ENCODE measurements at places on chromosomes 3 and 15.

DNA sequence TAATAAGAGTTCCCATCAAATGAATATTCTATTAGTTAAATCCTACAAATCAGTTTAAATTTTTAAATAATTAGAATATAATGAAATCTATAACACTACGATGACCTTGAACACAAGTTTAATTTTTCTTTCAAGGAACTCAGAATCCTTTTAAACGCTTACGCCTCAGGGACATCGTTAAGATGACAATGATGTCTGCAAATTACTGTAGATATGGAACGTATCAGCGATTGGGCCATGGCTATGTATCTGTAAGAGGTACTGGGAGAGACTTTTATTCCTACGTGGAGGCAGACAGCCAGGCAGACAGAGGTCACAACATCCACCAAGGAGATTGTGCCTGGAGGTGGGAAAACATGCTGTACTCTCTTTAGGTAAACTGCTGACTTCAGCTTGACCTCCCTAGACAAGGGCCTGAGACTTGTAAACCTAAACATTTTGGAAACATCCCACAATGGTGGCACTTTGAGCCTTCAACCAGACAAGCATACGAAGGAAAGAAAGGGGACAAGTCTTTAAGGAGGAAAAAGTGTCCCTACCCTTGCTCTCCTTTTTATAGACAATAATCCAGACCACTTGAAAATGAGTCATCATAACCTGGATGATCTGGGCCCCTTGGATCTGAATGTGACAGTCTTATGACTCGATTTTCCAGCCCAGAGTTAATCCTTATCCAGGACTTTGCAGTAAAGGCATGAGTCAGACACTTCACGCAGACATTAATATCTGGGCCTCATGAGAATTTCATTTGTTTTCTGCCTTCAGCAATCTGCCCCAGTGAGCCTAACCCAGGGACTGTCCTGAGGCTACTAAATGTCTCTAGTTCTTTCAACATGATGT is 6.8 kb upstream of the LDHAL6B start:
- no peak for DNase-seq

DNA sequence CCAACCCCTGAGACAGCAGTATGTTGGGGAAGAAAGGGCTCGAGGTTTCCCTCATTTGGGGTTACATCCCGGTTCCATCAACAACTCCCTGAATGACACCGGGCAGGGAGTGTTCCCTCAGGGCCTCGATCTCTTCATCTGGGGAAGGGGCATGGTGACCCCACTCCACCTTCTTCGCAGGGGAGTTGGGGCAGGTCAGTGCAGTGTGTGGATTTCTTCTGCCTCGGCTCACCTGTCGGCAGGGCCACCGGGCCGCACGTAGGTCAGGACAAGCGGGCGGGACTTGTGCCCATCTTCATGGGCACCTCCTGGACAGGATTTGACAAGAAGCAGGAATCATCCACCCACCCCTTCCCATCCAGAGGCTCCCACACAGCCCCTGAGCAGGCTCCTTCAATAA is 17.4 kb downstream of the GRIP2 start:
- no peak for DNase-seq

DNA sequence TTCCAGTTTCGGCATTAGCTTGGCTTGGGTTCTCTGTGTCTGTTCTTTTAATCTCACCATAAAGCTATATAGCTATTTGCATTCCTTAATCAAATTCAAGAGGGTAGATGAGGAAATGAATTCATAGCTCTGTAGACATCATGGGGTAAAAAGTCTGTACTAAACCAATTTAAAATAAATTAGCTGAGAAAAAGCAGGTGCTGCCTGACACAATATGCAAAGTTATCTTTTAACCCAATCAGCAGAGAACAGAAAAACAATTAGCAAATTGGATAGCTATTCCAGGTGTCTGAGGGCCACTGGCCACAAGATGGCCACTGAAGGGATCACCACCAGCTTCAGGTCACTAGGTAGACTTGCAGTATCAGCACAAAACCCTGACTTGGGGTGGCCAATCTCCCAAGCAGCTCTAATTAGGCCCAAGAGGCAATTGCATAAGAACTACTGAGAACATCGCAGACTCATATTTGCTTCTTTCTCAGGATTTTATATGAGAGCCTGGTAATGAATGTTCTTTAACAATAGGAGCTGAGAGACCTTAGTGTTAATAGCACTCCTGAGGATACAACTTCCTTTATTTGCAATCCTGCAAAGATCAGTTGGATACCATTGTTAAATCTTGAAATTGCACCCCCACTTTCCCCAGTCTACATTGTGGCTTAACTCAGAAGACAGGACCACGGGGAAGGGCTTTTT is 494.3 kb downstream of the PDCD6IP start:
- DNase-seq, result no peak

DNA sequence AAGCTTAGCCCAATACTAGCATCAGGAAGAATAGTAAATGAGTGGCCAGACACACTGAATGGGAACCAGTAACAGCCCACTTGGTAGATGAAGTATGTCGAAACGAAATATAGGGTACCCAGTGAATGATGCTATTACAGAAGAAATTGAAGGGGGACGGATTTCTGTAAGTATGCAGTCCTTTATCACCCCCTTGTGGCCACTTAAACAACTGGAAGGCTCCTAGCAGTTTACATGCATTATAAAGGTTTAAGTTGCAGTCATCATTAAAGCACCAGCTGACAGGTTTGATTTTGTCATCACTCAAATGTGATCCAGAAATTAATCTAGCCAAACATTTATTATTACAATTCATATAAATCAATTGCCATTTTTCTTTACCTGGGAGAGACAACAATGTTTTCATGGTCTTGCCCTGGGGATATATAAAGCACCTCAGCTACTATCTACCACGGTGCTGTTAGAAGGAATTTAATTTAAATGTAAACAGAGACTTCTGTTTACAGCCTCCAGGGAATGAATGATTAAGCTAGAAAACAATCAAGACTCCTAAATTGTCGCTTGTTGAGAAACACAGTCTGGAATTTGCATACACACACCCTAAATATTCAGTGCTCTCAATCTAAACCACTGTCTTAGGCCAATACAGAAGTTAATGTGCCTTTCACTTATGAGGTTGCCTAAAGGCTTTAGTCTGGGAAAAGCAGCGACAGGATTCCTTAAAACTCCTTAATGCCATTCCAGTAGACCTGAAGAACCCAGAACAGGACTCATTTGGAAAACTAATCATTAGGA is 7.8 kb downstream of the EIF1B start:
- DNase-seq, result no peak

DNA sequence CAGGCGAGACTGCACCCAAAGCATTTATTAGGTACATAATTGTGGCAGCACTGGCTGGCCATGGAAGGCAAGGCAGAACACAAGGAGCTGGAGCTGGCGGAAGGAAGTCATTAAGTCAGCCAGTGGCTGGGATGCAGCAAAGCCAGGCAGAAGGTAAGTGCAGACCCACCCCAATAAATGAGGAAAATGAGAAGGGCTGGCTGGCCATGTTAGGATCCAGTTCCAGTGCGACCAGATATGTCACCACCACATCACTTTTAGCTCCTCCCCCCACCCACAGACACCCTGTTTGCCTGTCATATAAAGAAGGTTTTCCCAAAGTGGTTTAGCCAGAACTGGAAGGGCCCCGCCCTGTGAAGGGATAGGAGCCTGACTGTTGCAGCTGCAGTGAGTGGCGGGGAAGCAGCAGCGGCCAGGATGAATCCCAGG is at the start of gene FURIN:
Gene FURIN (plus strand): TSS at position 328 of the 429 bp plus-strand sequence. CDS start 7,153 bp downstream, outside the sequence.
- DNase-seq, result no peak

GRCh38 chr3:110749006-110749405 is 322.6 kb upstream of the NECTIN3 start:
- DNase-seq, result no peak

- DNase-seq, result no peak
Measured at GRCh38 chr3:47318916-47319315, 36.2 kb downstream of the KLHL18 start.

DNA sequence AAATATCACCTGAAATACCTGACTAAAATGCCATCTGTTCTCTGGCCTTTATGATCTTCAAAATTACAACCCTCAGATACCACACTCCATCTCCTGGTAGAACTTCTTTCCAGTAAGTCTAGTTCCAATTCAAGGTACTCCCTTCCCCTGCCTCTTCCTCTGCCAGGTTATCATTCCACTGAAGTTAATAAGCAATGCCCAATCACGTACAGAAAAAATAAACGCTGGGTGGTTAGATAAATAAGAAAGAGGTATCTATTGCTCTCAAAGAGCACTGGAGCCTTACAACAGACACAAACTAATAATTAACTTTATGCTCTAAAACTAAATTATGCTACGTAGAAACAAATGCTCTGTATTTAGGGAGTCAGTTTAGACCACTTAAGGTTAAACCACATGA is 112.5 kb downstream of the MYO9A start:
- no peak for DNase-seq

DNA sequence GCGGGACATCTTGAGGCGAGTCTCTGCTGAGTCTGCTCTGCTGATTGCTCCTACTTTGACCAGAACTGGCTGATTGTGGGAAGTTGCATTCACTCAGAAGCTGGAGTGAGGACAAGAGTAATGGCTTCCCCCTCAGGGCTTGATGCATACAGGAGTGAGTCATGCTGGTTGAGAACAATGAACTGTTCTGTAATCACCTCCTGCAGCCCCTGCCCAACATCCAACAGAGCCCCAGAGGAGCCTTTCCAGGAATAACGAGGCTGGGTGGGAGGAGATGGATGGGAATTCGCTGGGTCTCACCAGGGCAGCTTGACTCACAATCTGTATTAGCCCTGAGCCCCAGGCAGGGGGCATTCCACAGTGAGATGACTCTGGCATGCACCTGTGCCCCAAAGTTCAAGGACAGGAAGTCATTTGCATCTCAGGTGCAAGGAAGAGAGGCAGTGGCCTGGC is 85.0 kb downstream of the RAB11A start:
- no peak for DNase-seq

GRCh38 chr15:28116521-28117431 is 17.7 kb upstream of the OCA2 start:
- DNase-seq, result no peak

DNA sequence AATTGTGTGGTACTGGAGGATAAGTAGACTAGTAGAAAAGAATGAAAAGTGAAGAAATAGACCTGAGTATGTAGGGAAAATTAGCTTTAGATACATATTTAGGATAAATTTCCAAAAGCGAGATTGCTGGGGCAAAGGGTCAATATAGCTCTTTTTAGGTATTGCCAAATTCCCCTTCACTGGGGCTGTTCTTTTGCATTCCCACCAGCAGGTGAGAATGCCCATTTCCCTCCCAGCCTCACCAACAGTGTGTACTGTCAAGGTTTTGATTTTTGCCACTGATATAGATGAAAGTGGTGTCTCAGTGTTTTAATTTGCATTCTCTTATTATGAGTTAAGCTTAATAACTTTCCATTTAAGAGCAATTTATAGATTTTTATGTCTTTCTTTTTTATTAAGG is 35.7 kb upstream of the BHLHE40 start:
- DNase-seq, result no peak

GRCh38 chr3:46061108-46061720 is 33.9 kb upstream of the XCR1 start:
- DNase-seq, result no peak

- no peak for DNase-seq
Measured at GRCh38 chr15:98085003-98085639, 124.6 kb downstream of the ARRDC4 start.

DNA sequence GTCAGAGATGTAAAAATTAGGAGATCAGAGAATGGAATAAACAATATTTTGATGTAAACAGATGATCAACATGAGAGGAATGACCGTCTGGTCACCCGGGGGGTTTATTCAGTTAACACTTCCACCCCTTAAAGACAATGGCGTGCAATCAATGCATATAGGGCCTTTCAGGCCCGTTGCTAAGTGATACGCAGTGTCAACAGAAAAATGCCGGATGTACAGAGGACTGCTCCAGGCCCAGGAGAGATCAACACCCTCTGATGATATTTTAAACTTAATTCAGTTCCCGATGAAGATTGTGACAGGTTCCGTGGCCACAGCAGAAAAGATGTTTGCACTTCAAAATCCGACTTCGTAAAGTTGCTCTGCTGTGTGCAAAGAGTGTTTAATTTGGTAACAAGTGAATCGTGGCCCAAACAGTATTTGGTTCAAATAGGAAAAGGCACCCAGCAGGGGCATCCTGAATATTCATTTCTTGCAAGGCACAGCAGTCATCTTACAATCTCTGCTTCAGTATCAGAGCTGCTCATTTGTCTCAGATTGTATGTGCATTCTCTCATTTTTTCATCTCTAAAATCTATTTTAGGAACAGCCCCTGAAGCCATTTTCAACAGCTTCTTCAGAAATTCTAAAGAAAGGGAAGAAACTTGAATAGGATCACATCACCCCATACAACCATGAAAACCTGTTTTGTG is 72.6 kb downstream of the FOXB1 start:
- DNase-seq, result no peak

- no peak for DNase-seq
Measured at GRCh38 chr3:182490596-182491491, 302.5 kb upstream of the ATP11B start.

DNA sequence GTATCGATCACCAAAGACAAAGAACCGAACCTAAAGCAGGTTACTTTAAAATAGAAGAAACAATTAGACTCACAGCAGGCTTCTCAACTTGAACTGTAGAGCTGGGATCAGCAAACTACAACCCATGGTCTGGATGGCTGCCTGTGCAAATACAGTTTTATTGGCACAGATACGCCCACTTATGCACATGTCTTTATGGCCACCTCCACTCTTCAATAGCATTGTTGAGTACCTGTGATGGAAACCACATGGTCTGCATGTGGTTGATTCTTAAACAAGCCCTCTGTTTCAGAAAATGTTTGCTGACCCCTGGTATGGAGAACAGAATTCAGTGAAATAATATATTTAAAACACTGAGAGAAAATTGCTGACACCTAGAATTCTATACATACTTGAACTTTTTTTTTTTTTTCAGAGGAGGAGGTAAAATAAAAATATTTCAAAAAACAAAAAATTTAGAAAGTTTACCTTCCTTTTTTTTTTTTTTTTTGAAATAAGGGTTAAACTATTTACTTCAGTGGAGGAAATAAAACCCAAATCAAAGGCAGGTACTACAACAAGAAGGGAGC is 263.8 kb upstream of the ATP10A start:
- DNase-seq, result no peak

DNA sequence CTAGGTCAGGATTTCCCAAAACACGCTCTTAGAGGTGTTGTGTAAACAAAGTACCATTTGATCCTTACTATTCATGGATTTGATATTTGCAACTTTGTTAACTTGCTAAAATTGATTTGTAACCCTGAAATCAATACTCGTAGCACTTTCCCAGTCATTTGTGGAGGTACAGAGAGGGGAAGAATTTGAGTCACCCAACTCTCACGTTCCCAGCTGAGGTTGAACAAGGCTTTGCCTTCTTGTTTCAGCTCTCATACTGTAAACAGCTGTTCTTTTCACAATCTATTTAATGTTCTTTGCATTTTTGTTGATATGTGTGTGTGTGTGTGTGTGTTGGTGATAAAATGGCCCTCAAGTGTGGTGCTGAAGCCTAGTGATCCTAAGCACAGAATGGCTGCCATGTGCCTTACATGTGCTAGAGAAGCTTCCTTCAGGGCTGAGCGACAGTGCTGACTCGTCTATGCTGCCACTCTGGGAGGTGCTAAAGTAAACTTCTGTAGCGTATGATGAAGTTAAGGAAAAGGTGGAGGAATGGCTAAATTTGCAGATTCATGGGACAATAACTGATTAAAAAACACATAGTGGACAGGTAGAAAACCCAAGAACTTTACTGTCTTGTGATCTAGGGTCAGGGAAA is 173.2 kb downstream of the APBA2 start:
- DNase-seq, result no peak

Data from stimulated activated CD4-positive, alpha-beta T cell treated with anti-CD3 and anti-CD28 coated beads, Interleukin-1b, Interleukin-23, amount 100 ng/mL, for 24 hours (primary cell).